ENCODE measurements at places on chromosomes 5 and 9.

- no peak for DNase-seq
Measured at GRCh38 chr9:131099102-131099606, 2.8 kb downstream of the AIF1L start.

DNA sequence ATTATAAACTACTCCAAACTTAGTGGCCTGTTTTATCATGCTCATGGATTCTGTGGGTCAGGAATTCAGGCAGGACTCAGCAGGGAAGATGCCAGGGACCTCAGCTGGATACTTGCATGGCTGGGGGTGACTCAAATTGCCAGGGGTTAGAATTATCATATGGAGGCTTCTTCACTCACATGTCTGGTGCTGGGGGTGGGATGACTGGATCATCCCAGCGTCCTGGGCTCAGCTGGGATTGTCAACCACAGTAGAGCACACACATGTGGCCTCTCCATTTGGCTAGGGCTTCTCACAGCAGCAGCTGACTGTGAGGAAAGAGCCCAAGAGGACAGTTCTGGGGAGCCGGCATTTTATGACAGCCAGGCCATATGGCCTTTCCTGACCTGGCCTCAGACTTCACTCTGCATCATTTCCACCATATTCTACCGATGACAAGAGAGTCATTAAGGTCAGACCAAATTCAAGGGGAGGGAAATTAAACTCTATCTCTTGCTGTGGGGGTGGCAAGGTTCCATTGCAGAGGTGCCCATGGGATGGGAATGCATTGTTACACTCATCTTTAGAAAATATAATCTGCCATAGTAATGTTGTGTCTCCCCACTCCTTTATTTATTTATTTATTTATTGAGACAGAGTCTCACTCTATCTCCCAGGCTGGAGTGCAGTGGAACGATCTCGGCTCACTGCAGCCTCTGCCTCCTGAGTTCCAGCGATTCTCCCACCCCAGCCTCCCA is 5.2 kb upstream of the GRK6 start:
- no peak for DNase-seq

- no peak for DNase-seq
Measured at GRCh38 chr9:37309136-37309535, 113.4 kb upstream of the GRHPR start.

DNA sequence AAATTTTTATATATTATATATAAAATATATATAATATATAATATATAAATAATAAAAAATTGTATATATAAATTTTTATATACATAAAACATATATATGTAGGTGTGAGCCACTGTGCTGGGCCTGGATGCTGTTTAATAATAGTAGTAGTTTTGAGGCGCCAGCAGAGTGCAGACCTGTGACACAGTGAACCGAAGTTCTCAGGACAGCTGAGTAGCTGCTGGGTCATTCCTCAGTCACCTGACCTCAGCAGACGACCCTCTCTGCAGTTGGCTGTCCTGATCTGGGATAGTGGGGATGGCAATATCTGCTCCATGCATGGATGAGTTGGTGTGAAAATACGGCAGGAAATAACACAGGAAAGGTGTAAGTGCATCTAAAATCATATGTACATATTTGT is 3.3 kb upstream of the SNX18 start:
- no peak for DNase-seq

DNA sequence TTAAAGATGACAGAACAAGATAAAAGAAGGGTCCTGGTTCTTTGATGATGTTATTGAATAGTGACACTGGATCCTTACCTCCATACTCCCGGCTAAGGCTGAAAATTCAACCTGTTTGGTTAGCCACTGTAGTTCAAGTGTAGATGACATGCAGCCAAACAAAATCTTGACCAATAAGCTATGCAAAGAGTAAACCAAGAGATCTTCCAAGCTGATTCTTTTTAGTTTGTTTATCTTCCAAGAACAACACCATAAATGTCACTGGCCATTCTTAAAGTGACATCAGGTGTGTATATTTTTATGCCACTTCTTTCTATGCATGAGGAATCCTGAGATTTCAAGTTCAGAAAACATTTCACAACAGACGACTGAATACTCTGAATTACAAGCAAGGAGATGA is 141.5 kb upstream of the FST start:
- no peak for DNase-seq

GRCh38 chr9:85118990-85119755 is 449.6 kb downstream of the NTRK2 start:
- no peak for DNase-seq

DNA sequence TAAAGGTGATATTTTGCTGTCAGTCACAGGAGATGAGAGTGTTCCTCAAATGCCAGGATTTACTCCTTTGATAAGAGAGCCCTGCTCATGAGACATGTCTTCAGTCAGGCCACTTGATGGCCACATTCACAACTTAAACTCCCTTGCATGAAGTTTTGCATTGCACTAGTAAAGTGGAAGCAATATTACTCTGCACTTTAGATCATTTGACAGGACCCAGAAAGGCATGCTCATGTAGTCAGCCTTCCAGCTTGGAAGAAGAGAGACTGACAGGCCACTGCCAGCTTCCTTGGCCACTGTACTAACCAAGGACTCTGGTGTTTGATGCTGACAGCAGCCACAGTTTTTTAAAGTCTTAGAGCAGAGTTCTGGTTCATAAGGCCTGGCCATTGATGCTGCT is 42.6 kb downstream of the NPR3 start:
- DNase-seq: no peak

DNA sequence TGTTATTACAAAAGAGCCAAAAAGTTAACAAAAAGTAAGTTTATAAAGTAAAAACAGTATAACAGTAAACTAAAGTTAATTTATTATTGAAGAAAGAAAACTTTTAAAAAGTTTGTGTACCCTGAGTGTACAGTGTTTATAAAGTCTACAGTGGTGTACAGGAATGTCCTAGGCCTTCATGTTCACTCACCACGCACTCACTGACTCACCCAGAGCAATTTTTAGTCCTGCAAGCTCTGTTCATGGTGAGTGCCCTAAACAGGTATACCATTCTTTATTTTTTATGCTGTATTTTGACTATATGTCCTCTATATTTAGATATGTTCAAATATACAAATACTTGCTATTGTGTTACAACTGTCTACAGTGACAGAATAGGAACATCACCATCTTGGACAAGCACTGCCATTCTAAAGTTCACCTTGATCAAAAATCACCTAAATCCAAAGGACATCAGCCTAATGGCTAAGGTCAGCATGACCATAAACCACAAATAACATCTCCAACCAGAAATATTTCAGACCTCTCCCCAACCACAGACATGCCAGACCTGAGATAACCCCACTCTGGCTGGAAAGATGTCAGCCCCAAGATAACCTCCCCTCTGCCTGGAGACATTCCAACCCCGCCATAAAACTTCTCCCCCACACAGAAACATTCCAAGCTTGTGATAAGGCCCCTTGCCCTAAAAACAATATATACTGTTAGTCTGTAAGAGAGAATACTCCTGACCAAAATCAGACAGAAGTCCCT is 56.1 kb downstream of the AGXT2 start:
- DNase-seq: no peak

All from activated naive CD4-positive, alpha-beta T cell (primary cell).